ENCODE measurements at places on chromosomes 11 and 22.

GRCh38 chr11:2574043-2574552 is 125.7 kb downstream of the KCNQ1OT1 start:
- no peak for DNase-seq

DNA sequence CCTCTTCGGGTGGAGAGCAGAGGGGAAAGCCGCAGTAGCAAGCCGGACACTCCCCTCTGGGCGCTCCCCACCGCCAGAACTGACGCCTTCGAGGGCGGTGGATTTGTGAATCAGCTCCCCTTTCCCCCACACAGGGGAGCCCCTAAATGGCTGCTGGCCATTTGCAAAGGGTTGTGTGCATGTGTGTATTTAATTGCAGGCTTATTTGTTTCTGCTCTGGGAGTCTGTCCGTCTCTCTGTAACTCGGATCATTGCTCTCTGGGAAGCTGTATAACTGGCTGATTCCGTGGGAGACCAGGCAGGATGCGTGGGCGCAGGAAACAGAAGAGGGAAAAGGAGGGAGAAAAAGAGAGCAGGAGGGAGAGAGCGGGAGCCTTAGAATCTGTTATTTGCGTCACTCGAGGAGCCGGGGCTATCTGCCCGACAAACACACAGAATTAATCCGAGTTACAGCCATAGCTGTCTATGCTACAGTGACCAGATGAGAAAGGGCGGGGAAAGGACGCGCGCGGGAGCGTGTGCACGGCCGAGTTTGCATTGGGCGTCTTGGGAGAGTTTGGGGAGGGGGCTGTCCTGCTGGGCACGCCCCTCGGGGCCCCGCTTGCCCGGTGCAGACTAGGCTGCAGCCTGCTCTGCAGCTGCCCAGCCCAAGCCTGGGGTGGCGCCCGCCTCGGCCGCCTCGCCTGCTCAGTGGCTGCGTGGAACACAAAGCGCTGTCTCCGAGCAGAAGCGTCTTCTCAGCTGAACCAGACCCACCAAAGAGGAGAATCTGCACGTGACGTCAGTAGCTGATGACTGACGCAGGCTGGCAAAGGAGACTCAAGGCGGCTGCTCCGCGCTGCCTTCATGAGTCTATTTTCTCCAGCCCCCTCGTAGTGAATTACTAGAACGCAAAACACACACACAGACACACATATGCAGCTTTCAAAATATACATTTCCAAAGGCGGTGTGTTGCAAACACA is 105.3 kb upstream of the HSD17B12 start:
- DNase-seq, result no peak

- no peak for DNase-seq
These were observed 18.6 kb downstream of the TSKU start for GRCh38 chr11:76801736-76802135.

GRCh38 chr22:43737150-43737828 is 74.8 kb downstream of the EFCAB6 start:
- DNase-seq, result no peak

GRCh38 chr11:130629039-130629438 is 180.6 kb downstream of the ADAMTS15 start:
- DNase-seq, result no peak

- DNase-seq, result no peak
These were observed 387.8 kb downstream of the CTTN start for GRCh38 chr11:70786021-70786665.

DNA sequence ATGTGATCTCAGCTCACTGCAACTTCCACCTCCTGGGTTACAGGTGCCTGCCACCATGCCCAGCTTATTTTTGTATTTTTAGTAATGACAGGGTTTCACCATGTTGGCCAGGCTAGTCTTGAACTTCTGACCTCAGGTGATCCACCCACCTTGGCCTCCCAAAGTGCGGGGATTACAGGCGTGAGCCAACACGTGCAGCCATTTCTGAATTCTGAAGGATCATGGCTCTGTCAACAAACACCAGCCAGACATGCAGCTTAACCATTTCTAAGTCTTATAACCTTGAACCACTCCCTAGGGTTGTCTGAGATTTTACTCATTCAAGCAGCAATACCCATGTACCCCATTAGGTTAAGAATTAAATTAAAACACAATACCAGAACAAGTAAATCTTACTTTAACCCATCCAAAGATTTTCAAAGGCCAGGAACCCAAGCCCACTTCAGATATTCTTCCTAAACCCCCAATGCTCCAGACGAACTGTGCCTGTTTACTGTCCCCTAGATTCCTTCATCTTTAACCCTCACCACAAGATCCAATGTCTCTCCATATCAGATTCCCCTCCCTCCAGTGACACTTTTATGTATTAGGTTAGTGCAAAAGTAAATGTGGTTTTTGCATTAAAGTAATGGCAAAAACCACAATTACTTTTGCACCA is 4.0 kb downstream of the RPS13 start:
- no peak for DNase-seq

GRCh38 chr11:124536520-124536919 is 6.9 kb downstream of the OR8B12 start:
- no peak for DNase-seq

GRCh38 chr11:2400762-2401435 is 349 bp downstream of the TSSC4 start:
- no peak for DNase-seq

- DNase-seq, result no peak
These were observed 15.1 kb upstream of the IGSF9B start for GRCh38 chr11:133971881-133972280.

DNA sequence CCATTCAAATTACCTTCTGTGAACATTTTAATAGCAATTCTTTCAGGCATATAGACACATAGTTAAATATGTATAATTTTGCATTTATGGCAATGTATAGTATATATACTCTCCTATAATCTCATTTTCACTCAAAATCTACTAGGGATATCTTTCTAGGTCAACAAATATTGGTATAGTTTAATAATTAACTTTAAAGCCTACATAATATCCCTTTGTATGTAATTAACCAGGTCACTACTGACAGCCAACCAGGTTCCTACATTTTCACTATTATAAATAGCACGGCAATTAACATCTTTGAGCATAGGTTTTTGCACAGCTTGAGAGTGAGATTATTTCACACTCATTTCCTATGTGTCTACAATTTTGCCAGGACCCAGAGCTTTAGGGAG is 15.8 kb downstream of the OR2AG2 start:
- no peak for DNase-seq

DNA sequence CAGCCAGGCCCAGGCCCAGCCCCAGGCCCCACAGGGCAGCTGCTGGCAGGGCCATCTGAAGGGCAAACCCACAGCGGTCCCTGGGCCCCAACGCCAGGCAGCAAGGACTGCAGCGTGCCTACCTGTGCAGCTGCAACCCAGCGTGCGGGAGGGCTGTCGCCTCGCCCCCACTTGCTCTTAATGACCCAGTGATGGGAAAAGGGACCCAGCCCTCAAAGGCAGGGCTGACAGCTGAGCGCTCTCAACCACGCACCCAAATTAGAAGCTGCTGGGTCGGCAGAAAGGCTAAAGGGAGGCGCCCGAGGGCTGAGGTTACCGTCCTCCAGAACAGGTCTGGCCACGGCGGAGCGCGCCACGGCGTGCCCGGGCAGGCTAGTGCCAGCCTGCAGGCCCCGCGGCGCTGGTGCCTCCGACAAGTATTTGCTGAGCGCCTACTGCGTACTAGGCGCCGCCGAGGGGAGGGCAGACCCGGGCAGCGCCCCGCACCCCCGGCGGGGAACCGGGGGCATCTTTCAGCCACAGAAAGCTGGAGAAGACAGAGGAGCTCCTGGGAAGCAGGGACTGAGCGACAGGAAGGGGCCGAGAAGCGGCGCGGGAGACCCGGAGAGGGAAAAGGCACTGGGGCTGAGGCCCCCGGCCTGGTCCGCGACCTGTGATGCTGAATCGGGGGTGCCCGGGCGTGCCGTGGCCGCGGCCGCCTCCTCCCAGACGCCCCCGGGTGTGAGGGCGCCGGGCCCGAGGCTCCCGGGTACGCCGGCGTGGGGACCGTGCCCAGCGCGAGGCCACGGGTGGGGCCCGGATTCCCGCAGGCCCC is 773 bp downstream of the HRAS start:
- DNase-seq, result peak; percentile 30

- DNase-seq, result peak; percentile 86
These were observed 10.9 kb upstream of the APOBEC3C start for GRCh38 chr22:39003165-39003638.

GRCh38 chr22:48045369-48045768 is 1282.9 kb downstream of the TBC1D22A start:
- peak; percentile 3 for DNase-seq

GRCh38 chr22:49567899-49568750 is 259.5 kb downstream of the BRD1 start:
- DNase-seq, result no peak

GRCh38 chr11:119647254-119647653 is 81.7 kb downstream of the NECTIN1 start:
- DNase-seq, result no peak

GRCh38 chr11:64086258-64087123 is 50.8 kb downstream of the FLRT1 start:
- no peak for DNase-seq

- DNase-seq, result no peak
These were observed 69.1 kb upstream of the MYOD1 start for GRCh38 chr11:17650127-17650911.

GRCh38 chr11:50074161-50074560 is 41.5 kb downstream of the OR4C45 start:
- no peak for DNase-seq

GRCh38 chr11:14954581-14954980 is 17.6 kb downstream of the CALCA start:
- DNase-seq, result no peak

- DNase-seq, result no peak
These were observed 29.4 kb upstream of the TTC36 start for GRCh38 chr11:118497831-118498230.

DNA sequence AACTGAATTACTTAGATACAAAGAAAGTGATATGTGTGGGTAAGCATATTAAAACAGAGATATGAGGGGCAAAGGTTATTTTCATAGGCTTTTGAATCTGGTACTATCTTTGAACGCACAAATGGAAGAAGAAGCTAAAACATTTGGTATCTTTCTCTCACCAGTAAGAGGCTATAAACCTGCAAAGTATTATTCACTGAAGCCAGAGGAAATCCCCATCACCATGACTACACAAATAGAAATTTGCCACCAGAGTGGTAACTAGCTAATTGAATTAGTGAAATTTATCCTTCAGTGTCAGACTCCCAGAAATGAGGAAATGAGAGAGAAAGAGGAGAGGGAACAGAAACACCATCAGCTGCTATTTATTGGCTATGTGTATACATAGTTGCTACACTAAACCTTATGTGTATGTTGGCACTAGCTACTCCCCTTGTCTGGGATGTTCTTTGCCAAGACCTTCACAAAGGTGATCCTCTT is 503.4 kb downstream of the DLG2 start:
- no peak for DNase-seq
